Occipital lobe (tissue), 3 donors: ENCODE measurements at places on chromosomes 7 and 10. TPM values are rescaled to one million over a fixed set of nuclear protein-coding genes. Genes with fewer than 3 reads are reported as not detected.

Gene CHST3
- total RNA-seq: 7.2 TPM

Gene SNX10
- total RNA-seq: 61.5 TPM

Gene POMZP3
- total RNA-seq: 3.3 TPM

Gene CTBP2
- total RNA-seq: 52.9 TPM

Gene PITX3
- not detected for total RNA-seq

Gene ASB10
- total RNA-seq: not detected

Gene GRM3
- total RNA-seq: 179 TPM

Gene NRG3
- 23.1 TPM for total RNA-seq

Gene AKR1C4
- total RNA-seq: not detected

Gene STEAP1B
- total RNA-seq: 1.1 TPM

Gene BEND7
- 4.8 TPM for total RNA-seq

Gene TSPAN12
- 7.2 TPM for total RNA-seq

Gene CHST15
- total RNA-seq: 58.6 TPM

Gene TFEC
- 2.2 TPM for total RNA-seq

Gene GSTO2
- total RNA-seq: 0.62 TPM

GRCh38 chr7:129781928-129782817, 170.6 kb downstream of the UBE2H start:
- no peak for DNase-seq

GRCh38 chr10:79320820-79321493, 26.3 kb upstream of the PPIF start:
- no peak for DNase-seq

- no peak for DNase-seq
Measured at GRCh38 chr10:38146579-38147333, 52.6 kb downstream of the ZNF37A start.

DNA sequence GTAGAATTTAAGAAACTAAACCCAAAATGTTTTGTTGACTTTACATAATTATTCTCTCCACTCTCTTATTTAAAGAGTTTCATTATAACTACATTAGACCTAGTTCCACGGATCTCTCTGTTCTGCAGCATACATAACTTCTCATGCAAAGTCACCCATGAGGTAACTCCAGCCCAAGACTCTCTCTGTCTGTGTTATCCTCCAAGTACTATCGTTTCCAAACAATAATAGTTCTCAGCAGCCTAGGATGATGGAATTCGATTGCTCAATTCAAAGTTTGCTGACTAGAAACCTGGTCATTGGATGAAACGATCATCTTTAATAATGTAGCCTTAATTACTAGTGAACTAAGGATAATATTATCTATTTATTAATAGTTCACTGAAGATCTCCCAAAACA, 203.1 kb upstream of the PTN start:
- no peak for DNase-seq

- DNase-seq: no peak
Measured at GRCh38 chr7:48938539-48939295, 14.4 kb downstream of the CDC14C start.

GRCh38 chr10:106513352-106513771, 651.1 kb downstream of the SORCS1 start:
- DNase-seq: no peak

- DNase-seq: no peak
Measured at GRCh38 chr10:114357515-114357996, 46.7 kb downstream of the AFAP1L2 start.

GRCh38 chr10:125473143-125473793, 209.7 kb downstream of the TEX36 start:
- no peak for DNase-seq

- no peak for DNase-seq
Measured at GRCh38 chr7:28957064-28957750, 923 bp downstream of the TRIL start.

- no peak for DNase-seq
Measured at GRCh38 chr7:33457039-33457438, 327.7 kb downstream of the BBS9 start.

DNA sequence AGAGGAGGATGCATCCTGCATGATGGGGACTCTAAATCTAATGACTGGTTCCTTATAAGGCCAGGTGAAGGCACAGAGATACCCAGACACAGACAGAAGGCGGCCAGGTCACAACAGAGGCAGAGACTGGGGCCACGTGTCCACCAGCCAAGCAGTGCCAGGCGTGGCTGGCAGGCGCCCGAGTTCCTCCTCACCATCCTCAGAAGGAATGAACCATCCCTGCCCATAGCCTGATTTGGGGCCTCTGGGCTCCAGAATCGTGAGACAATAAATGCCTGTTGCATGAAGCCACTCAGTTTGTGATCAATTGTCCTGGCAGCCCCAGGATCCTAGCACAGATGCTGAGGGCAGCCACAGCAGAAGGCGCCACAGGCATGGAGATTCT, 69.0 kb upstream of the TNRC18 start:
- no peak for DNase-seq

DNA sequence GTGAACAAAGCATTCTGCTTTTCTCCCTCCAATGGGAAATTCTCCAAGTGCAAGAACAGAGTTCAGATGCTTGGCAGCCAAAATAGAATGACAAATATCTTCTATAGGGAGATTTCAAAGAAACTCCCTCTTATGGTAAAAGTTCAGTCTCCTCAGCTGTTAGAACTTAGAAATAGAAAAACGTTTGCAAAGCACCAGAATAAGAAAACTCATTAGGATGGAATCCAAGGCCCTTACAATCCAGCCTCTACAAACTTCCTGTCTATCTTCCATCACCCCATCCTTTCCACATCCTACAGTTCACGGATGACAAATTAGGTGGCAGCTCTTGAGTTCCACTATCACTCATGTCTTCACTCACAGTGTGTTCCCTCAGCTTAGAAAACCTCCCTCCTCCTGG, 25.7 kb downstream of the FAM13C start:
- DNase-seq: no peak

- DNase-seq: peak; percentile 68
Measured at GRCh38 chr7:130901209-130901783, 167.3 kb upstream of the KLF14 start.

DNA sequence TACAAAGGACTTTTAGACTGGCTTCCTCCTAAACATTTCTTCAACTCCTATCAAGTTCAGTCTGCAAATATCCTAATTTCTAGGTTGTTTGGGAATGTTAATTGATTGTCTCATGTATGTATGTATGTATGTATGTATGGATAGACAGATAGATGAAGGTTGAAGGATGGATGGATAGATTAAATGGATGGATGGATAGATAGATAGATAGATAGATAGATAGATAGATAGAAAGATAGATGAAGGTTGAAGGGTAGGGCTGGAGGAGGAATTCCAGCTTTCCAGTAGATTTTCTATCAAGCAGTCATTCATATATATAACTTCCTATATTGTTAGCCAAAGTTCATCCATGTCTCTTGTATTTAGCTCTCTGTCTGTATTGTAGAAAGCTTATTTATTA, 85.8 kb downstream of the KAT6B start:
- no peak for DNase-seq

GRCh38 chr7:79923953-79924352, 210.7 kb upstream of the GNAI1 start:
- DNase-seq: no peak

DNA sequence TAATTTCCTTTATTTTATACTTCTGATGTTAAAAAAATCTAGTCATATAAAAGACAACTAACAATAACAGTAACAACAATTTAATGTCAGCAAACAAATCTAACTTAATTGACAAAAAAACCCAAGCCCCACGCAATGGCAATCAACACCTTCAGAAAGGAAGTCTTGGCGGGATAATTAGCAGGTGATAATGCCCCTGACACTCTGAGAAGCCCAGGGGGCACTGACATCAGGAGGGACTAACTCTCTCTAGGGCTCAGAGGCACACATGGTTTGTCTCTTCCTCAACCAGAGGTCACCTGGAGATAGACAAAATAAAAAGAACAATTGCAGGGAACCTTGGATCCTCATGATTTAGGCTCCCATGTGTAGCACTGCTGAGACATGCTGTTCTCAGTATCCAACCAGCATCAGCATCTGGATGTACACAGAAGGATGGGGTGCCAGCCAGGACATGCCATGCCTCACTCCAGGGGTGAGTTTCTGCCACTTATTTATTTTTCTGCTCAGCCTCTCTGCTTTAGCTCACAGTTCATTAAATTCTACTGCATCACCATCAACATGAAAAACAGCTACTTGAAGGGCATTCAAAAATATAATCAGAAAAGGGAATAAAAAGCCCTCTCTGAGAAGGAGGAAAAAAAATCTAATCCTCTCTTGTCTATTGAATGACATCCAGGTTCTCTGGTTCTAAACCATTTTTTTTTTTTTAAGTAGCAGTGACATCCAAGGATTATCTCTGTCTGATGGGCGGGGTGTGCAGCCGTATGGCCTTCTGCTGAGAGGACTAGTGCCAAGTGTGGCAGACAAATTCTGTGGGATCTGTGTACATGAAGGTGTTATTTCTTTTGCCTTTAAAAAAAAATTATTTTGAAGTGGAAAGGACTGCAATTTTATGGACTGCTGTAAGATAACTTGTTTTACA, 96.3 kb downstream of the ATXN7L1 start:
- no peak for DNase-seq

DNA sequence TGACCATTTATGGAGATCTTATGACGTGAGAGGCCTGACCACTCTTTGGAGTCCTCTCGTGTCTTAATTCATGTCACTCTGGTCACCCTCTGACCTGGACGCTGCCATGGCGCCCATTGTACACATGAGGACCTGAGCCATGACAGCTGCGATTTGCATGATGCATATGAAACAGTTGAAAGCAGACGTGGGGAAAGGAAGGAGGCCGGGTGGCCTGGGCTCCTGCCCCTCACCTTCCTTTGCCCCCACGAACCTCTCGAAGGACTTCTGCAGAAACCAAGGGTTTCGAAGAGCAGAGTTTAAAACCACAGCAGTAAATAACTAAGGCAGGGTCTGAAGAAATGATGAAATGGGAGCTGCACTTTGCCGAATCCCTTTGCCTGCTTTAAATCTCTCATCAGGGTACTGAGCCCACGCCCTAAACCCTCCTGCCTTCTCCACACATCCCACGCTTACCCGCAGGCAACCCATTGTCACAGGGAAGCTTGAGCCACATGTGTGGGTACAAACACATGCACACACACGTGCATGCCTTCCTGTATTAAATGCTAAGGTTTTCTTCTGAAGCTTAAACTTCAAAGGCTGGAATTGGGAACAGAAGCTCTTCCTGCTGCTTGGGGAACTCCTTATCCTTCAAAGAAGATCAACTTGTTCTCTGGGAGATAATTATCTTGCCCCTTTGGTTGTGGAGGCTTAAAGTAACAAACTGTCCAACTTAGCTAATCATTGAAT, 11.7 kb upstream of the CALML3 start:
- peak; percentile 63 for DNase-seq

GRCh38 chr10:100364735-100365391, 17.8 kb downstream of the SCD start:
- DNase-seq: no peak

DNA sequence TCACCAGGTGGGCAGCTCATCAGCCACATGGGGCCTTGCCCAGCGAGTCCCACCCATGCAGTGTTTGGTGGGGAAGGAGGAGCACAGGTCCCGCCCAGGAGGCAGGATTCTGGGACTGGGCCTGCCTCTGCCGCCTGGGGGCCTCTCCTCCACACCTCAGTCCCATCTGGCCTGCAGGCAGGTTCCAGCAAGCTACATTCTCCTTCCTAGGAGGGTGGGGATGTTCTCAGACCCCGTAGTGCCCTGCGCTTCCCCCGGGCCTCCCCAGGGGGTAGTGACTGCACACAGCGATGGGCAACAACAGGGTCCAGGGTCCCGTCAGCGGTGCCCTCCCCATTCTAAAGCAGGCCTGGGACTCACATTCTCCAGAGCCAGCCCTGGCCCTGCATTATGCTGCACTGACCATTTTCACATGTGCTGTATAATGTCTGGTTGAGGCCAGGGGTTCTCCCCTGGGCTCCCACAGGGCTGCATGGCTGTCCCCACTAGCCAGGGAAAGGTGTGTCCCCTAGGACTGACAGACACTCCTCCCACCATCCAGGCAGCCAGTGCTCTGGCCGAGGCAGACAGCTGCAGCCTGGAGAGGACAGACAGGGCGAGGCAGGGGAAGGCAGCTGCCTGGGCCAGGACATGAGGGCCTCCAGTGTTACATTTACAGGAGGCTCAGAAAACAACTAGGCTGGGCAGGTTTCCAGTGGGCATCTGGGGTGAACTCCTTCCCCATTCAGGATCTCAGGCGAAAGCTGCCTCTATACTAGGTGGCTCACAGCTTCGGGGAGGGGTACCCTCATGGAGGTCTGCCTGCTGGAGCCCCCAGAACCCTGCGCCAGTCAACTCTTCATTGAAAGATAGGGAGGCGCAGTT, 9.3 kb downstream of the RASGEF1A start:
- no peak for DNase-seq

DNA sequence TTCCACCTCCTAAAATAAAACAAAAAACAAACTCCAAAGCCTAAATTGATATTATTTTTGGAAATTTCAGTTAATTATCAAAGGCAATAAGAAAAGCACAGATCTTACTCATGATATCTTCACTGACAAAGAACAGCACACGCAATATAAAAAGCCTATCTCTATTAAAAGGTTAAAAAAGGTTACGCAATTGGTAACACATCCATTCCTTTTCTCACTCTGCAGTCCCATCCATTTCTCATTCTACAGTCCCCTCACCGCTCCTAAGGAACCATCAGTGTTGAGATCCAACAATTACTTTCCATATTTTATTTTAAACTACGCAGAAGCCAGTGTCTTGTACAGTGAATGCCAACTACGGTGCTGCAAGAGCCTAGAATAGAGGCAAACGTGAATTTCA, 1.3 kb downstream of the SEC61G start:
- no peak for DNase-seq

DNA sequence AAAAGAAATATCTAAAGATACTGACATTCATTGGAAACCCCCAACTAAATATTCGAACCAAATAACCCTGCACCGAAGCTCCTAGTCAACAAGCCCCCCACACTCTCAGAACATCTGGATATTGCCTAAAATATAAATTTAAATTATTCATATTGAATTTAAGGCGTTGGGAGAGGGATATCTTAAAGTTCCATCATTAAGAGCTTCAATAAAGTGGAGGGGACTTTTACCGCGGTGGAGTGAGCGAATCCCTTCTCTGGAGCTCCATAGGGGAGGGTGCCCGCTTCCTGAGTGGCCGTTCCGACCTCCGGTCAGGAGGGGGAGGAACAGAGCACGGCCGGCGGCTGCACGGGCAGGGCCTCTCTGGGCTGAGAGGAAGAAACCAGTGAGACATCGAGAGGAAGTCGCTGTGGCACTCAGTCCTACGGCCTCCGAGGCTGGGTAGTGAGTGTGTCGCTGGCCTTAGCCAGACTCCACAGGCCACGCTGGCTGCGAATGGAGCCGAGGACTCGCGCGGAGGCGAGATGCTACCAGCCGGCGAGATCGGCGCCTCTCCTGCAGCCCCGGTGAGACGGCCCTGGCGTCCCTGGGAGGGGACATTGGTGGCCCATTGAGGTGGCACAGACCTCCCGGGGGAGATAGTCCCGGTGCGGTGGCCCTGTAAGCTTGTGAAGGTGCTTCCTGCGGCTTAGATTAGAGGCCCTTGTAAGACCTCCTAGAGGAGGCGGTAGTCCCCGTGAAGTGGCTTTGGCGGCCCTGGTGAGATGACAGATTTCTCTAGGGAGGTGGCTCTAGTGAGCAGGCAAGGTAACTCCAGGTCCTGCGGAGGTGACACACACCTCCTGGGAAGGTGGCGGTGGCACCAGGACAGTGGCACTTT, at the start of gene RINT1:
RINT1 (plus strand) TSS at position 410 of the 880 bp plus-strand sequence; CDS start at position 525, 115 bp downstream.
- peak; percentile 91 for DNase-seq
